ENCODE measurements at places on chromosomes 12 and 14. TPM values are rescaled to one million over a fixed set of nuclear protein-coding genes. Genes with fewer than 3 reads are reported as not detected.

The GPRC5D gene
- total RNA-seq = 2.2 TPM

The SLC17A8 gene
- not detected for total RNA-seq

The CELA1 gene
- not detected for total RNA-seq

The AQP6 gene
- total RNA-seq = not detected

The ZFHX2 gene
- total RNA-seq = 0.24 TPM

The LRRC10 gene
- not detected for total RNA-seq

The CLEC4D gene
- total RNA-seq = not detected

The B3GNT4 gene
- 12.9 TPM for total RNA-seq

The FKBP3 gene
- 20.9 TPM for total RNA-seq
